Smooth muscle cell of trachea (primary cell): ENCODE measurements at places on chromosomes 3 and 15. TPM values are rescaled to one million over a fixed set of nuclear protein-coding genes. Genes with fewer than 3 reads are reported as not detected.

The PML gene
- 47.3 and 51.8 TPM in 2 replicates for total RNA-seq

The IL5RA gene
- not detected in 2 replicates for total RNA-seq

The SEMA3B gene
- total RNA-seq: 26.0 and 88.5 TPM in 2 replicates

The WNT5A gene
- total RNA-seq: 3.6 and 5.3 TPM in 2 replicates

The CADPS gene
- total RNA-seq: 3.8 and 7.4 TPM in 2 replicates

The KIF23 gene
- 5.1 and 46.4 TPM in 2 replicates for total RNA-seq

The CPN2 gene
- not detected in 2 replicates for total RNA-seq

The MOBP gene
- under 0.01 TPM in 1 of 2 replicates, not detected in the other for total RNA-seq

The ATP13A5 gene
- not detected in 2 replicates for total RNA-seq

The GOLGA8T gene
- not detected in 2 replicates for total RNA-seq
